Neural crest cell (in vitro differentiated cells): ENCODE measurements at places on chromosomes 3 and 15.

DNA sequence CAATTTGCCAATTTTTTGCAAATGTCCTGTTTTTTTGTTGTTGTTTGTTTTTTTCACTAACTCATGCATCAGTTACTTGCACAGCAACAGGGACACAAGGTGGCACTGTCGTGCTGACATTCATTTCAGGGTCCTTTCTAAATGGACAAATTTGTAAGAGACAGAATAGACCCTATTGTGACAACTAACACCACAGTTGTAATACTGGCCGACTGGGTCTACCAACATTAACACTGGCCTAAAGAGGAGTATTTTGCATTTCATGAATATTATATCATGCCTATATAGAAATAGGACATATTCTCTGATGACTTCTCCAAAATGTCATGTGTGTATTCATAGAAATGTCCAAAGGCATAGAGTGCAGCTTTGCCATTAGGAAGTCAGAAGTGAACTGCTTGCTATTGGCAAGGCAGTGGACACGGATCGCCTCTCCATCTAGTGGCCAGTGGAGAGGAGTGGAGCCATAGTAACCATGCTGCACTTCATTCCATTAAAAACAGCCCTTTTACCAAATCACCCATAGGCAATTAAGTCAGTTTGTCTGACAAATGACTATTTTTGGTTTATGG is 54.8 kb downstream of the ZBTB20 start:
- H3K4me3 ChIP-seq: no peak overlapping the region
- peak; percentile 46 for DNase-seq
- H3K36me3 ChIP-seq: no peaks in the 10 kb centered on the region
- no peaks in the 10 kb centered on the region for H3K27me3 ChIP-seq
- H3K27ac ChIP-seq: no peak overlapping the region

- no peak for DNase-seq
- no peak overlapping the region for H3K27ac ChIP-seq
- H3K27me3 ChIP-seq: no peaks in the 10 kb centered on the region
- H3K36me3 ChIP-seq: no peaks in the 10 kb centered on the region
- H3K4me1 ChIP-seq: no peaks in the 10 kb centered on the region
- H3K4me3 ChIP-seq: no peak overlapping the region
Observed at GRCh38 chr15:39406485-39406884, 174.4 kb upstream of the THBS1 start.

DNA sequence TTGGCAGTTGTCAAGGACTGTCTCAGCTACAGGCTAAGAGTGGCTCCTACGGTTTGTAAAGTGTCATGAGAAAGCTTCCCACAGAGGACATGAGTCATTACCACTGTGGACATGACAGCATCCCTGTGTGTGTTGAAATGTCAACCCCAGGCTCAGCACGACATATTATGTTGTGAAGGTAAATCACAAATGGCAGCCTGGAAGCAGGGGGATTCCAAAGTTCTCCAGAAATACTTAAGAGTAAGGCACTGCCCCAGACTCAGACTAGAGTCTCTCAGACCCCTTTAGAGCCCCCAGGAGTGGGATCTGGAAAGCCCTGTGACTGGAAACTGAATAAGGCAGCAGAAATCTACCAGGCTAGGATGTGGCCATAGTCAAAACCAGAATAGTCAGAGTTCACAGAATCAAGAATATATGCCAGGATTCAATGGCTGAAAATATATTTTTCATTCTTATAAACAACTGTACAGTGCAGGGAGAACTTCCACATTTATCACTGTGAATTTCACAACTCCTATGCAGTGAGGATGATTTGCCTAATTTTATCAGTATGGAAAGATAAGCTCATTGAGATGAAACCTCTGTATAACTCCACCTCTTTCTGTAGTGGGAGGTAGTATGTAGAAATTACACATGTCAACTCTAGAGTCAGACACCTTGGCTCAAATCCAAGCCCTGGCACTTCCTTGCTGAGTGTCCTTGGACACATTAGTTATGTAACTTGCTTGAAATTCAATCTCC is 237.1 kb upstream of the CFAP20DC start:
- no peaks in the 10 kb centered on the region for H3K36me3 ChIP-seq
- H3K27me3 ChIP-seq: no peaks in the 10 kb centered on the region
- H3K4me3 ChIP-seq: no peak overlapping the region
- no peak overlapping the region for H3K27ac ChIP-seq
- DNase-seq: no peak

- no peak overlapping the region for H3K4me3 ChIP-seq
- H3K36me3 ChIP-seq: no peaks in the 10 kb centered on the region
- no peak overlapping the region for H3K27ac ChIP-seq
- no peaks in the 10 kb centered on the region for H3K4me1 ChIP-seq
Observed at GRCh38 chr3:63613561-63613960, 38.9 kb upstream of the SNTN start.

- H3K27me3 ChIP-seq: no peaks in the 10 kb centered on the region
- H3K27ac ChIP-seq: no peak overlapping the region
- no peak for DNase-seq
- no peaks in the 10 kb centered on the region for H3K36me3 ChIP-seq
- H3K4me1 ChIP-seq: no peaks in the 10 kb centered on the region
Observed at GRCh38 chr3:102192575-102192974, 242.2 kb upstream of the ZPLD1 start.

- DNase-seq: peak; percentile 13
- H3K27ac ChIP-seq: peak overlapping the region; percentile 100
- peak overlapping the region; percentile 100 for H3K4me3 ChIP-seq
- peaks cover 36% of the 10 kb centered on the region for H3K4me1 ChIP-seq
- peaks cover 7% of the 10 kb centered on the region for H3K36me3 ChIP-seq
- peaks cover 2% of the 10 kb centered on the region for H3K27me3 ChIP-seq
Observed at GRCh38 chr15:90994059-90994416, 297 bp downstream of the PRC1 start.

DNA sequence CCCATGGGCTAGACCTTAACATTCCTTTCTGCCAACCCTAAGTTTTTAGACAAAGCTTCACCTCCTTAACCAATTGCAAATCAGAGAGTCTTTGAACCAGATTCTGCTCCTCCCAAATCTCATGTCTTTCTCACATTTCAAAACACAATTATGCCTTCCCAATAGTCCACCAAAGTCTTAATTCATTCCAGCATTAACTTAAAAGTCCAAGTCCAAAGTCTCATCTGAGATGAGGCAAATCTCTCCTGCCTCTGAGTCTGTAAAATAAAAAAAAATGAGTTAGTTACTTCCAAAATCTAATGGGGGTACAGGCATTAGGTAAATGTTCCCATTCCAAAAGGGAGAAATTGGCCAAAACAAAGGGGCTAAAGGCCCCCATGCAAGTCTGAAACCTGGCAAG is 43.8 kb upstream of the MYRIP start:
- H3K4me3 ChIP-seq: no peak overlapping the region
- peaks cover 8% of the 10 kb centered on the region for H3K27me3 ChIP-seq
- H3K27ac ChIP-seq: no peak overlapping the region

GRCh38 chr3:60250206-60250605 is 1001.0 kb downstream of the FHIT start:
- H3K36me3 ChIP-seq: no peaks in the 10 kb centered on the region
- H3K27me3 ChIP-seq: no peaks in the 10 kb centered on the region
- H3K4me1 ChIP-seq: no peaks in the 10 kb centered on the region
- DNase-seq: no peak
- no peak overlapping the region for H3K4me3 ChIP-seq

DNA sequence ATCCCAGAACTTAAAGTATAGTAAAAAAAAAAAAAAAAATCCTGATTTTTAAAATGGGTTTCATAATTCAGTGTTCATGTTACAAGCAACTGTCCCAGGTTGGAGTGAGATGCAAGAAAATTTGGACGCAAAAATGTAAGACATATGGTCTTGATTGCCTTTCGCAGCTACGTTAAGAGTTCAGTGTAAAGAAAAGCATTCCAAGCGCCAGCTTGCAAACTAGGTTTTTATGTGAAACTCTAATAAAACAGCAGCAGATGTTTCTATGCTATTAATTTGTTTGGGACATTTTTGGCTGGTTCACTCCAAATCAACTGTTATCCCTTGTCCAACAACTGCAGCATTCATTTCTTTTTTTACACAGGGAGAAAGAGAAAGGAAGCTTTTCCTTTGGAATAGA is 957.8 kb downstream of the ROBO1 start:
- no peak overlapping the region for H3K27ac ChIP-seq
- H3K36me3 ChIP-seq: peaks cover 2% of the 10 kb centered on the region
- no peaks in the 10 kb centered on the region for H3K27me3 ChIP-seq
- H3K4me1 ChIP-seq: peaks cover 11% of the 10 kb centered on the region
- DNase-seq: no peak

- H3K4me3 ChIP-seq: no peak overlapping the region
- H3K4me1 ChIP-seq: no peaks in the 10 kb centered on the region
- no peaks in the 10 kb centered on the region for H3K27me3 ChIP-seq
Observed at GRCh38 chr3:134161898-134162615, 88.6 kb downstream of the RYK start.

DNA sequence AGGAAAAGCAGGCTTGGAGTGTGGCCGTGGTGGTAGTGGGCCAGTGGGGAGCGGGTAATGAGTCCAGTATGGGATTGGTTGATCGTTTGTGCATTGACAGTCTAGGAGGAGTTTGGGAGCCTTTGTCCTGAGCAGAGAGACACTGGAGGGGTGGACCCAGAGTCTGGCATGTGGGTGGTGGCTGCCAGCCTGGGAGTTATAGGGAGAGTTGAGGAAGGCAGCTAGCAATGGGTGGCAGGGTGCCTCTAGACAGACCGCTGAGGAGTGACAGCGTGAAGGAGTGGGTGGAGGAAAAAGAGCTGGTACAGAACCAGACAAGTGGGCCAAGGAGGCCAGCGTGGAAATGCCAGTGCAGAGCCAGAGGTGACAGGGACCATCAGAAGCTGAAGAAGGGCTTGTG is 1.9 kb upstream of the CCK start:
- DNase-seq: no peak
- H3K4me1 ChIP-seq: peaks cover 2% of the 10 kb centered on the region
- no peak overlapping the region for H3K4me3 ChIP-seq
- H3K27me3 ChIP-seq: peaks cover 89% of the 10 kb centered on the region
- no peak overlapping the region for H3K27ac ChIP-seq

DNA sequence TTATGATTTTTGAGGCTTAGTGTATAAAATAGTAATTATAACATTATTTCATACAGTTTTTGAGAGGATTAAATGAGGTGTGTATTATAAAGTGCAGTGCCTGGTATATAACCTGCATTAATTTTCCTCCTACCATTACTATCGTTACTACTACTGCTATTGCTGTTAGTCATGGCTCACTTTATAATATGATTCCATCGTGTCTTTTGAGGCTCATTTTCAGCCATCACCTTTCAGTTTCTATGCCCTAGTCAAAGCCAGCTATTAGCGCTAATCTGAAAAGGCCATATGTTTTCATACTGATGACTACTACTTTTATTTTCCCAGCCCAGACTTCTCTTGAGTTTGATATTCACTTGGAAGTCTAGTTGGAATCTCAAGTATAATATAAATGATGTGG is 5.5 kb downstream of the MEF2A start:
- H3K36me3 ChIP-seq: no peaks in the 10 kb centered on the region
- no peak for DNase-seq
- H3K27me3 ChIP-seq: no peaks in the 10 kb centered on the region
- no peak overlapping the region for H3K27ac ChIP-seq

- H3K4me1 ChIP-seq: no peaks in the 10 kb centered on the region
- no peaks in the 10 kb centered on the region for H3K36me3 ChIP-seq
- no peaks in the 10 kb centered on the region for H3K27me3 ChIP-seq
- no peak overlapping the region for H3K4me3 ChIP-seq
- H3K27ac ChIP-seq: no peak overlapping the region
- no peak for DNase-seq
Observed at GRCh38 chr3:24674261-24674660, 179.6 kb upstream of the THRB start.

- DNase-seq: no peak
- H3K36me3 ChIP-seq: no peaks in the 10 kb centered on the region
- H3K4me3 ChIP-seq: no peak overlapping the region
- H3K27ac ChIP-seq: no peak overlapping the region
- H3K4me1 ChIP-seq: no peaks in the 10 kb centered on the region
- H3K27me3 ChIP-seq: peaks cover 7% of the 10 kb centered on the region
Observed at GRCh38 chr15:84016371-84016770, 219.2 kb upstream of the GOLGA6L4 start.

- H3K4me3 ChIP-seq: no peak overlapping the region
- H3K27ac ChIP-seq: no peak overlapping the region
- no peak for DNase-seq
Observed at GRCh38 chr15:91517491-91518200, 335.9 kb upstream of the SLCO3A1 start.

DNA sequence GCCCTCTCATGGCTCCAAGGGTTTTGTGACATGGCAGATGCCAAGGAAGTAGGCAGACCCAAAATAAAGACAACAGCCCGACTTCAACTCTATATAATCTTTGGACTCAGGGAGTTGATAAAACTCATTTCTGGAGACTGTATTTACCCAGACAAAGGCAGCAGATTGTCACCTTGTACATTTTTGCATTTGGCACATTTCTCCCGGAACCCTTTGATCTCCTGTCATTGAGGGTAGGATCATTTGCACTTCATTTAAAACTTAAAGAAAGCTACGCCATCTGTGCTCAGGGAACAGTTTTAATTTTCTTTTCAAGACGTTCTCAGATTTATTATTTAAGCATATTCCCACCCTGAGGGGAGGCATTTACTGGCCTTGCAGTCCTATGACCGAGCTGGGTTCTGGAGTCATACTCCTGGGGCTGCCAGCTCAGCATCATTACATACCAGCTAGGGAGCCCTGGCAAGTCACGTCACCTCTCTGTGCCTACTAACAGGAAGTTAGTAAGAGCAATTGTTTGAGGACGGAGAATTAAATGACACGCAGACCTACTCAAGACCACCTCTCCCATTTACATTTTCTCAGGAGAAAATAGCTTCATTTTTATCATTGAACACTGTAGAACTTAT is 5.9 kb downstream of the CDCP1 start:
- H3K4me3 ChIP-seq: no peak overlapping the region
- H3K27me3 ChIP-seq: peaks cover 49% of the 10 kb centered on the region
- H3K27ac ChIP-seq: no peak overlapping the region
- no peaks in the 10 kb centered on the region for H3K36me3 ChIP-seq
- DNase-seq: no peak
- H3K4me1 ChIP-seq: no peaks in the 10 kb centered on the region

GRCh38 chr15:80563372-80563997 is 131.6 kb upstream of the ABHD17C start:
- peaks cover 8% of the 10 kb centered on the region for H3K4me1 ChIP-seq
- no peak overlapping the region for H3K4me3 ChIP-seq
- no peaks in the 10 kb centered on the region for H3K27me3 ChIP-seq
- no peak for DNase-seq
- no peak overlapping the region for H3K27ac ChIP-seq

DNA sequence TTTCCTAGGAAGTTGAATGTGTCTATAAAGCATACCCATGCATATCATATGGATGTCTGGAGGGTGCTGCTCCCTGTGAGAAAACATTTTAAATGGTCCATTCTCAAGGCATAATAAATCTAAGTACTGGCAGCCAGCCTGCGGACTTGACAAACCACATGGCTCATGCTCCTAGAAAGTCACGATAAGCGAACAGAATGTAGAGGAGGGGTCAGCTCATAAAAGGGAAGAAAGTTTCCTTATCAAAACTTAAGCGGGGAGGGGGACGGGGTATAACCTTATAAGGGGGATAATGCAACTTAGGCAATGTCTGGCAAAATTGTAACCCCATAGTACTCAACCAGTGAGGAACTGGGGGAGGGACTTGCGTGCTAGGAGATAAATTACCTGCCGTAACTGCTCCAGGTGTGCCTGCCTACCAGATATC is 159.8 kb upstream of the LMCD1 start:
- no peak overlapping the region for H3K27ac ChIP-seq
- no peaks in the 10 kb centered on the region for H3K27me3 ChIP-seq
- DNase-seq: no peak
- H3K4me3 ChIP-seq: no peak overlapping the region
